CD4-positive, alpha-beta memory T cell (primary cell): ENCODE measurements at places on chromosomes 5 and 9.
A peak's percentile ranks its signal among the peaks of the same experiment; 100 is the strongest.

- DNase-seq = no peak
Observed at GRCh38 chr5:59661311-59661710, 232.2 kb downstream of the PDE4D start.

DNA sequence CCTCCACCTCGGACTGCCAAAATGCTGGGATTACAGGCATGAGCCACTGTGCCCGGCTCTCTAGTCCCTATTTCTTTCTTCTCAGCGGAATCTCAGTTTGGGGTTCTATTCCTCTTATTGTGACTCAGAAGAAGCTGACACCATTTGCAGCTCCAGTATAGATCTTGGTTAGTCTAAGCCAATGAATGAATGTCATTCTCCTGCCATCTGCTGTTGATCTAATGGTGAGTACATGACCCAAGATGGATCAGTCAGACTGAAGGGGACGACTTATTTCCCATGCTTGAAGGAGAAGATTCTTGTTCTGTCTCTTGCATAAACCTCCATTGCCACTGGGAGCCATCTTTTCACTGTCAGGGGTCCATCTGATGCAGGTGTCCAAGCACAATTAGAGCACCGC, 76.0 kb upstream of the KLF9 start:
- DNase-seq = peak; percentile 8

DNA sequence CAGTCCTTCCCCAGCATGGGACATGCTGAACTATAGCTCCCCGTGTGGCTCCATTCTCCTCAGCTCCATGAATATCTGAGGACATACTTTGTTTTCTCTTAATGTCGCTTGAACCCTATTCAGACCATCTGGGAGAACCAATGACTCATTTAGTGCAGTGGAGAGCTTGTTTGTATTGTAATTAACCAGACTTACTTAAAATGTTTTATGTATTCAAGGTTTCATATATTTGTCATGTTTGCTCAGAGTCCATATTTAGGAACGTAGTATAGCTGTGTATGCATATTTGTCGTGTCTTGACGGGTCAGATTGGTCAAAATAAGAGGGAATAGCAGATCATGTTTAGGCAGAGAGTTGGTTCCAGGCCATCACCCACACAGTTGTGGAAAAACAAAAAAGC, 150.1 kb upstream of the NTRK2 start:
- no peak for DNase-seq

DNA sequence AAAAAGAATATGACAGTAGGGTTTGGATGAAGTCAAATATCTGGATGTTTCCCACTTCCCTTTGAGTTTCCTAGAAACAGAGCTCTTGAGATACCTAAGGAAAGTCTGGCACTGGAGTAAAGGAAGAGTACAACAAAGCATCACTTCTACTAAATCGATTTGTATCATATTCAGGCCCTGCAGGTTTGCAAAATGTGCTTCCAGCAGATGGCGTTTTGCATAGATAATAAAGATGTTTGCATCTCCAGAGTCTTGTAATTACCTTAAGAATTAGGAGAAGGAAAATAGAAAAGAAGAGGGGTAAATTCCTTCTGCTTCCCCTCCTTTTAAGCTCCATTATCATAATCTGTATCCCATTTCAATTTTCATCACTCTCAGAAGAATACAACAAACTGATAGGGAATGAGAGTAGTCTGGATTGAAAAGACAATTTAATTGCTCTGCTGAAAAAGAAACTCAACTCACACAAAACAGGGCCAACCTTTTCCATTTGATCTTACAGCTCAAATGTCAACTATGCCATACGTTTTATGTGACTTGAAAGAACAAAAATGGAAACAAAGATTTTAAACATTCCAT, 380.4 kb downstream of the PTPRD start:
- no peak for DNase-seq

GRCh38 chr9:18185196-18185595, 288.8 kb upstream of the ADAMTSL1 start:
- DNase-seq = no peak

GRCh38 chr5:38330207-38330606, 71.8 kb downstream of the EGFLAM start:
- DNase-seq = no peak

DNA sequence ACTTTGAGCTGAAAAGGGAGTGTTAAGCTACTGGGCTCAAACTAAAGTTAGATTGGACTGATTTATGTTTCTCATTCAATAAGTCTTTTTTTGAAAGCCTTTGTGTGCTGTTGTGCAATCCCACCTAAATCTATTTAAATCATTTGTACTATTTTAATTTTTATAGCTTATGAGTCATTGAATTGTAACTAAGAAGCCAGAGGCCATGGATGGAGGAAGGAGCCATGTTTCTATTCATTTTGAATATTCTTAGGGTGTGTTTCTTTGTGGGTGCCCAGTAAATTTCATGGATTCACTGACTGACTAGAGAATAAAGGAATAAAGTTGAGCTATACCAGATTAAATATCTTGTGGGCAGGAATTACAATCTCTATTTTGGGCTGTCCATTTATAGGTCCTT, 238.5 kb downstream of the KIF4B start:
- DNase-seq = no peak

DNA sequence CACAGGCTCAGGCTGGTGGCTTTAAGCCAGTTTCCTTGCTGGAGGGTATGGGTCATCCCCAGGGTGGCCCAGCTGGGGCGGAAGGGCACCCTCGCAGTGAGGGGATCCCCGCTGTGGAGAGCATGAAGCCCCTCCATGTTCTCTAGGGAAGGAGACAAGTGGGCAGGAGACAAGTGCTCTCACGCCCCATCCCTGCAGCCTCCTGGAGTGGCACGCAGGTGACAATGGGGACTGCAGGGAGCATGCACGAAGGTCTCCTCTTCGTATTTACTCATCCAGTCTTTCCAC, 83.3 kb downstream of the GTF3C4 start:
- no peak for DNase-seq

GRCh38 chr5:91235271-91235694, 147.8 kb downstream of the ARRDC3 start:
- DNase-seq = no peak

- no peak for DNase-seq
Observed at GRCh38 chr5:72101828-72102227, 5.4 kb upstream of the MAP1B start.

- DNase-seq = no peak
Observed at GRCh38 chr5:131812371-131813160, 15.7 kb upstream of the FNIP1 start.

GRCh38 chr5:77867914-77868313, 91.8 kb upstream of the TBCA start:
- no peak for DNase-seq
